ENCODE measurements at places on chromosomes 2 and 18.

DNA sequence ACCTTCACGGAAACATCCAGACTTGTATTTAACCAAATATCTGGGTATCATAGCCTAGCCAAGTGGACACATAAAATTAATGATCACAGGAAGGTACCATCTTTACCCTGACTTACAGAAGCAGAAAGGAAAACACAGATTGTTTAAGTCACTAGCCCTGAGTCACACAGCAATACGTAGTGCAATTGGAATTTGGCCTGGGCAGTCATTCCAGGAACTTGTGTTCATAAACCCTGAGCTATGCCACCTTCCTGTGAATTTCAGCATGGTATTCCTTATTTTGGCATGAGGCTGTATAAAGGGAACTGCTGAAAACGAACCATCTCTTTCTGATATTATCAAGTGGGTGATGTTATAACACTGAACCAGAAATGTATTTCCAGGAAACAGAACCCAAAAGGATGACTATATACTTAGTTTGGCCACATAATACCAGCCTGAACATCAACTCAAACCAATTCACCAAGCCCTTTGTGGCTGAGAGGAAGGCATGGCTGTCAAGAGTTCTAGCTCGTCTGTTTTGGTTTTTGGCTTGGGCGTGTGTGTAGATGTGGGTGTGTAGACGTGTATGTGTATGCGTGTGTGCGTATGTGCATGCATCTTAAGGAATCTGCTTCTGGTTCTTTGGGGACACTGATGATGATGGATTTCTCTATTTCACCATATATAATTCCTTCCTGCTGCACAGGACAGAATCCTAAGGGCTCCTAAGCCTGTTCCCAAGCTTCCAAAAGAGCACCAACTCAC lies 533.4 kb upstream of the ID2 start:
- DNase-seq = peak; percentile 61

GRCh38 chr2:190283783-190284182 lies 35.8 kb downstream of the HIBCH start:
- no peak for DNase-seq

- DNase-seq = no peak
Measured at GRCh38 chr2:54639609-54640008, 83.9 kb upstream of the EML6 start.

DNA sequence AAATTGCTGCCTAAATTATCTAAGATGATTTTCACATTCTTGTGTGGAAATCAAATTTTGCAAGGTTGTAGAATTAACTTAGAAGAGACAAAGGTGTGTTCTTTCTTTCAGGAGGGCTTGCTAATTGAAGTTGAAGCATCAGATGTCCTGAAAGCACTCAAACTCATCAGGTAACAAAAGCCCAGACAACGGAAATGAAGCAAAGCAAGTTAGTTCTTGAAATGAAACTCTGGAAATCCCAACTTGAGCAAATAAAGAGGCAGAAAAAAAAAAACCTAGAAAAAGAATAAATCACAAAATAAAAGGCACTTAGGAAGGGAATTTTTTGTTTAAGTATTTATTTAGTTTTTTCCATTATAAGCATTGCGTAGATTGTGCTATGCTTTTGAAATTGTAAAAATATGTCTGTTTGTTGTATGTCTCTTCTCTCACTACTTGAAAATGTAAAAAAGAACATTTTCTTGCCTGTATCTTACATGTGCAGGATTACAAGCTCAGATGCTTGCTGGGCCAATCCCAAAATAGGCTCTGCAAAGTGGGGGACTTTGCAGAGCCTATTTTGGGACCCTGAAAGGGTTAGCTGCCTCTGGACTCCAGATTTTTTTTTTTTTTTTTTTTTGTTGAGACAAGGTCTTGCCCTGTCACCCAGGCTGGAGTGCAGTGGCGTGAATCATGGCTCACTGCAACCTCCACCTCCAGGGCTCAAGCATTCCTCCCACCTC lies 46.7 kb downstream of the FAM161A start:
- no peak for DNase-seq

GRCh38 chr2:115083225-115083624 lies 640.8 kb downstream of the DPP10 start:
- no peak for DNase-seq

DNA sequence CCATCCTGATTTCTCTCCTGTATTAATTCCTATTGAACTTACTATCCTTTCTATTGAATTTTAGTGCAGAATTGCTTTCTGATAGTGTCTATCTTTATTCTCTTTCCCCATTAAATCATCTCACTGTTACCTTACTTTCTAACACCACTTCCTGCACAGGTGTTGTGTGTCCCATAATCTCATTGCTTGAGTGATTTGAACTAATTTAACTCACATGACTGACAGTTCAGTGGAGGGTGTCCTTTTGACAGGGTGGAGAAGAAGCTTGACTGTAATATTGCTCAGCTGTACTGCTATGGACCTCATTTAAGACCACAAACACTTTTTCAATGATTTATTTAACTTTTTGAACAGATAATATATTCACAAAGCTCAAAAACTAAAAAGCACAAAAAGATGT lies 211.8 kb downstream of the NRXN1 start:
- DNase-seq = no peak

GRCh38 chr18:46224181-46224775 lies 120.1 kb downstream of the HAUS1 start:
- DNase-seq = no peak

GRCh38 chr2:21059885-21060610 lies 16.2 kb upstream of the APOB start:
- no peak for DNase-seq

- DNase-seq = no peak
Measured at GRCh38 chr2:196145256-196145655, 26.1 kb downstream of the STK17B start.

- peak; percentile 86 for DNase-seq
Measured at GRCh38 chr2:10283106-10284062, 19.3 kb upstream of the HPCAL1 start.

GRCh38 chr2:116450990-116451389 lies 1363.5 kb upstream of the DDX18 start:
- no peak for DNase-seq

DNA sequence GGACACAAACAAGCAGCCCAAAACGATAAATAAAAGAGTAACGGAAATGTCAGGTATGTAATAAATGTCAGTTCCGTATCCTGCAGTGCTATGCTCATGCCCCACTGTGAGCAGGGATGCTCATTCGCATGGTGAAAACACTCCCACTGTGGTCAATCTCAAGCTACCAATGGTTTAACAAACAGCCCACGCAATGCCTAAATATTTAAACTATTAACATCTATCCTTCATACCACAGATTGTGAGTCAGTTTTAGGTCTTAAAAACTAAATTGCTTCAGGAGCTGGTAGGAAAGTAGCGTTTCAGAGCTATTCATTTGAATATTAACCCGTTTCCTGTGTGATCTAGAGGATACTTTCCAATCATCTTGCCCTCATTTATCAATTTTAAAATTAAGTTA lies 207.4 kb downstream of the TCF4 start:
- DNase-seq = no peak

- no peak for DNase-seq
Measured at GRCh38 chr2:68203587-68203986, 45.9 kb downstream of the PNO1 start.

GRCh38 chr18:43563780-43564179 lies 286.5 kb upstream of the SYT4 start:
- DNase-seq = peak; percentile 26

GRCh38 chr2:123840574-123840973 lies 184.5 kb upstream of the CNTNAP5 start:
- no peak for DNase-seq

- DNase-seq = peak; percentile 36
Measured at GRCh38 chr2:48600917-48601316, 16.7 kb upstream of the GTF2A1L start.

DNA sequence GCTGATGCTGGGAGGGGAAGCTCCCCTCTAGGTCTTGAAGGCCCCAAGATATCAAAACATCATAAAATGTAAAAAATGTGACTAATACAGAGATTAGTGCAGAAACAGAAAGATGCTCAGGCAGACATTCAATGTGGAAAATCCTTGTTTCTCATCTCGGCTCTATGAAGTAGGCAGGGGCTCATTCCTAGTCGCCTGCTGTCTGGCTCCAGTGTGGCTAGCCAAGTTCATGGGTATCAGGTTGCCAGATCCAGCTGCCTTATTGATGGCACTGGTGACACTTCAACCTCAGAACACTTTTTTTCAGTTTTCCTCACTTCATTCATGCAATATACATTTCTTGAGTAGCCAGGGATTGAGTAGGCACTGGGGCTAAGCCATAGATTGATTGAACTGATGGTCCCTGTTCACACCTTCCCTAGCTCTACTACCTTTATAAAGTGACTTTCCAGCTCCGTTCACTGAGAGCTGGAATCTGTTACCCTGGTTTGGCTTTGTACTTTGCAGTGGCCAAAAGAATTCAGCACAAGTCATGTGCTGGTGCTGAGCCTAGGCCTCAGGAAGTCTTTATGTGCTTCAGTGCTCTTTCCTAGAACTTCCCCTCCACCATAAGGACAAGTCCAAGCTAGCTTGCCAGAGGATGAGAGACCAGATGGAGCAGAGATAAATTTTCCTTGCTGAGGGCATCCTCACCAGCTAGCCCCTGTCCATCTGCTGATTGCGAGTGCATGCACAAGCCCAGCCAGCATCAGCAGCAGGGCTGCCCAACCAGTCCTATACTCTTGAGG lies 373.6 kb upstream of the ST6GAL2 start:
- no peak for DNase-seq

DNA sequence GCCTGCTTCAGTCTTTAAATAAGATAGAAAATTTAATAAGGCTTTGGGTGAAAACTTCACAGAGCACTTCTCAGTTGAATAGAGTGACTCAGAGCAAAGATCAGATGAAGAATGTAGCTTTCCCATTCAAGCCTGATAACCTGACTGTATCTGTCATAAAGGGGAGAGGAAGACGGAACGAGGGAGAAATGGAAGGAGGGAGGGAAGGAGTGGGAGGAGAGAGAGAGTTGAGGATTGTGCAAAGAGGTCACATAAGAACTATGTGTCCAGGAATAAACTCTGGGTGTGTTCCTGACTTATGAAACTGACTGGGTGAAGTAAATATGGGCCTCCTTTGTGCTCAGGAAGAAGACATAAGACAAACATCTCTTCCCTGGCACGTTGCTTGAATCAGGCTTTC lies 385.5 kb downstream of the LPIN1 start:
- no peak for DNase-seq

DNA sequence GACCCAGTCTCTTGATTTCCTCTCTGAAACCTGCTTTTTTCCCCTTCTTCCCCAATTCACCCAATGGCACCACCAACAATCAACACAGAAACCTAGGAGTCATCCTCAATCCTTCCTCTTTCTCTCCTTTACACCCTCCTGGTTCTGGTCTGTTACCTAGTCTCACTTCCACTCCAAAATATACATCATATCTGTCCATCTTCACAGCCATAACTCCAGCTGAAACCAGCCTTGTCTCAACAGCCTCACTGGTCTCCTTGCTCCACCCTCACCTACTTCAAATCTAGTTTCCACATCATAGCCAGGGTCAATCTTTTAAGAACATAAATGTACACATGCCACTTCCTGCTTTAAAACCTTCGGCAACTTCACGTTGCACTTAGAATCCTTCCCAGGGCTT lies 11.8 kb upstream of the TWSG1 start:
- DNase-seq = no peak

GRCh38 chr2:182426082-182426917 lies 536 bp downstream of the PDE1A start:
- DNase-seq = no peak

DNA sequence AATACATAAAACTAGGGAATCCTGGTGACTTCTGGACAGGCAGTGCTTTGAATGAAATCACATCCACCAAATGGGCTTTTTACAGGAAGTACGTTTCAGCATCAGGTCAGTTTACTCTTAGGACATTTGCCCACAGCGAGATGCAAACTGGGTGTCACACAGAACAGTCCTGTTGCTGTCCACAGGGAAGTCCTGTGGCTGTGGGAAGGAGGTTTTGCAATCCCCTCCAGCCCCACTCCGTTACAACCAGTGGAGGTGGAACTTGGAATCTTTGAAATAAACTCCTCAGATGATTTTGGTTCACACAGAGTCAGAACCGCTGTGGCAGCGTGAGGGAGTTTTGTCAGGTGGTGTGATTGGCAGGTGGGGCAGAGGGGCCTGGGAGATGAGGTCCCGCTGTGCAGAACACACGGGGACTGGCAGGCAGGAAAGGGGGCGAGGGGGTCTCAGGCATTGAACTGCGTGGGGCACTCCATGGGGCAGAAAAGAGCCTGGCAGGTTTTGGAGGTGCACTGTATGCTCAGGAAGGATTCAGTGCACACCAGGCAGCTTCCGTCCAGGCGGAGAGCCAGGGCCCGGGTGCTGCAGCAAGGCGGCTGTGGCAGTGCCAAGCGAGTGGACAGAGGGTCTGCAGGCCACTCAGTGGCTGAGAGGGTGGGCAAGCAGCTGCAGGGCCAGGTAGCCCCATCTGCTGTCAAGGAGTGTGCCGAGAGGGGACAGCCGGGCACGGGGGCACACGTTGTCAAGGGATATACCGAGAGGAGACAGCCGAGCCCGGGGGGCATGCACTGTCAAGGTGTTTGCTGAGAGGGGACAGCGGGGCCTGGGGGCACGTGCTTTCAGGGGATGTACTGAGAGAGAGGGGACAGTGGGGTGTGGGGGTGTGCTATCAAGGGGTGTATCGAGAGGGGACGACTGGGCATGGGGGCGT lies 148.7 kb downstream of the LDLRAD4 start:
- DNase-seq = no peak

GRCh38 chr2:99698896-99699295 lies 209.1 kb upstream of the REV1 start:
- DNase-seq = no peak

- no peak for DNase-seq
Measured at GRCh38 chr2:168034616-168035015, 212.8 kb downstream of the STK39 start.

GRCh38 chr2:230589025-230589424 lies 123.6 kb upstream of the CAB39 start:
- no peak for DNase-seq

DNA sequence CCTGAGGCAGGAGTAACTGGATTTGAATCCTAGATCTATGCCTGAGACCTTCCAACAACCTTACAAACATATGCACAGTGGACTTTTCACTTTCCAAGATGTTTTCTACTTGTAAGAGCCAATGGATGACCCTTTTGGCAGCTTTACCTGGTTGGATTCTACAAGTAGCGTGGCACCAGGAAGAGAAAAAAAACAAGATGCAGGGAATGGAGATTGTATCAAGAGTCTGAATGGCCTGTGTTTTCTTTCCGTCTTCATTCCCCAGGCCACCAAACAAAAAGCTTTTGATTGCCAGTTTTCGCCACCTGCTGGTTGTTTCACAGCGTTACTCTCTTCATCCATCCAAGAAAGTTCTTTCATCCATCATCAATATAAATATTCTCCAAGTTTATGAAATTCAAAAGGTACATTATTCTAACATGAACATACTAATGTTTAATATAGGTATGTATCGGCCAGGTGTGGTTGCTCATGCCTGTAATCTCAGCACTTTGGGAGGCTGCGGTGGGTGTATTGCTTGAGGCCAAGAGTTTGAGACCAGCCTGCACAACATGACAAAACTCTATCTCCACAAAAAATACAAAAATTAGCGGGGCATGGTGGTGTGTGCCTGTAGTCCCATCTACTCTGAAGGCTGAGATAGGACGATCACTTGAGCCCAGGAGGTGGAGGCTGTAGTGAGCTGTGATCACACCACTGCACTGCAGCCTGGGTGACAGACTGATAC lies 3.5 kb upstream of the BCL2 start:
- DNase-seq = no peak

Measured in HS-27A (cell line).